ENCODE measurements at places on chromosomes 4 and X. TPM values are rescaled to one million over a fixed set of nuclear protein-coding genes. Genes with fewer than 3 reads are reported as not detected.

- no peak for DNase-seq
These were observed 6.8 kb upstream of the MOB1B start for GRCh38 chr4:70895405-70895804.

DNA sequence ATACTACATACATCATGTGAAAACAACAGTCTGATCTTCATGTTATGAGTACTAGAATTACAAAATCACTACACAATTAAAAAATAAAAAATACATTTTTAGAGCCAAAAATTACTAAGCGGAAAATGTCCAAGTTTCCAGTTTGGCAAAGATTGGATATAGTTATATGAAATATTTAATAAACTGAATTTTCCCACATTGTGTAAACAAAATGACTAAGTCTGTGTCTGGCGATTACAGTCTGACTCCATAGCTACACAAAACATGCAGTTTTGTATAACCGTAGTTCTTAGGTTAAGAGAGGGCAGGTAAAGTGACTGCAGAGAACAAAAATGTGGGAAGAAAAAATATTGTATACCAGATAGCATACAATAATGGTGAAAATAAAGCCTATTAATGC lies 59.2 kb upstream of the TMEM47 start:
- DNase-seq, result no peak

GRCh38 chr4:97910005-97910404 lies 233.3 kb downstream of the STPG2 start:
- no peak for DNase-seq

GRCh38 chr4:46146993-46147392 lies 23.1 kb upstream of the GABRG1 start:
- DNase-seq, result no peak

DNA sequence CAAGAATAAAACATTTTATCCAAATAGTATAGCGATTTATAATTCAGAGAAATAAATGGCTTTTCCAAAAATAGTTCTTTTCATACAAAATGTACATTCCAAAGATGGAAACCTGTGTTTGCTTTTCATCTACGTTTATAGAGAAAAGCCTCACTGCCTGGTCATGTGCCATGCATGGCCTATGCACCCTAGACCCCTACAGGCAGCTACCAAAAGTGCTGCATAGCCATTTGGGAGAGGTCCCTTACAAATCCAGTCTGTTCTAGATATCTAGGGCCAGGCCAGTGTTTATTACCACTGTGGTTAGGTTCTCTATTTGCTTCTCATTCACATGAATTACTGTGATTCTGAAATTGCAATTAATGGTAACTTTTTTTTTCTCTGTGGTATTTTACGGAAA lies 17.2 kb downstream of the HMGB2 start:
- no peak for DNase-seq

- no peak for DNase-seq
These were observed 897.3 kb upstream of the TENM3 start for GRCh38 chr4:181345931-181346330.

DNA sequence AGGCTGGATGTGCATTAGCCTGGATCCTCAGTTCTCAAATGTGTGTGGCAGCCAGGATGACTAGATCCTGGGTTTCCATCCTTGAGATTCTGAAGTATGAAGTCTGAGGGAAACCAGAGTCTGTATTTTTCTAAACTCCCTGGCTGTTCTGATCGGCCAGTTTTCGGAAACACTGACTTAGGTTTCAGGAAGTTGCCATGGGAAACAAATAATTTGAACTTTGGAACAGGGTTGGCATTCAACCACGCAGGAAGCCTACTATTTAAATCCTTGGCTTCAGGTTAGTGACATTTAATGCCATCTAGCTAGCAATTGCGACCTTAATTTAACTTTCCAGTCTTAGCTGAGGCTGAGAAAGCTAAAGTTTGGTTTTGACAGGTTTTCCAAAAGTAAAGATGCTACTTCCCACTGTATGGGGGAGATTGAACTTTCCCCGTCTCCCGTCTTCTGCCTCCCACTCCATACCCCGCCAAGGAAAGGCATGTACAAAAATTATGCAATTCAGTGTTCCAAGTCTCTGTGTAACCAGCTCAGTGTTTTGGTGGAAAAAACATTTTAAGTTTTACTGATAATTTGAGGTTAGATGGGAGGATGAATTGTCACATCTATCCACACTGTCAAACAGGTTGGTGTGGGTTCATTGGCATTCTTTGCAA lies 67.6 kb downstream of the PDGFRA start:
- no peak for DNase-seq

GRCh38 chrX:82087699-82088098 lies 885.8 kb downstream of the SH3BGRL start:
- no peak for DNase-seq

DNA sequence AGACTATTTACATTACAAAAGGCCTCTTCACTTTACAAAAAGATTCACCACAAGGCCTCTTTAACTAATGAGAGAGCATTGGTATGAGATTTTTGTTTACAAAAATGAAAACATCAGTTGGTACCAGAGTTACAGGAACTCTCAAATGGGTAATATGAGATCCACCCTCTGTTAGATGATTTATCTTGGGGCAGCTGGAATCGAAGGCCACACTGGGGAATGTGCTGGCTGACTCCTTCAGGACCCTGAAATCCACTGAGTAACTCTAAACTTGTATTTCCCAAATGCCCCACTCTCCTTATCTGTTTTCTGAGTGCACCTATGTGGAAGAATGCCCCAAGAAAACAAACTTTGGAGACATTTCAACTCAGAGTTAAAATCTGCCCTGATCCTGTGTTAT lies 232.9 kb upstream of the F9 start:
- DNase-seq, result no peak

DNA sequence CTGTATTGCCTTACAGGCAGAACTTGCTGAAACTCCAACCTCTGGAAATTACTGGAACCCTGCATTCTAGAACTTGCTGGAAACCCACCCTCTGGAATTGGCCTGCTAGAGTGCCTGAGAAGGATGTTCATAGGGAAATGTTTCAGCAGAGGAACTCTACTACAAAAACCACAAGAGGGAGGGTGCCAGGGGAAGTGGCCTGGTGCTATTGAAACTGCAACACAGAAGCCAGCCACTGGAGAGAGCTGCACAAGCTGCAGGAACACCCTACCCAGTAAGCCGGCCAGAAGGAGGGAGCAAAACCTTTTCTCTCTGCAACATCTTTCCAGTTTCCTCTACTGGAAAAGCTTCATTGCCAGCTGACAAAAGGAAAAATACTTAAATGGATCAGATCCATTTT lies 2.5 kb upstream of the BRWD3 start:
- DNase-seq, result peak; percentile 68

- no peak for DNase-seq
These were observed 545.0 kb upstream of the TENM3 start for GRCh38 chr4:181698221-181698620.

GRCh38 chr4:1578251-1578773 lies 105.8 kb downstream of the FAM53A start:
- peak; percentile 43 for DNase-seq

- no peak for DNase-seq
These were observed 51.4 kb upstream of the PCDH18 start for GRCh38 chr4:137583671-137584070.

GRCh38 chr4:31573554-31573953 lies 853.4 kb downstream of the PCDH7 start:
- no peak for DNase-seq

- DNase-seq, result no peak
These were observed 111.6 kb upstream of the ENPP6 start for GRCh38 chr4:184329235-184329634.

- no peak for DNase-seq
These were observed 122.7 kb downstream of the SPOCK3 start for GRCh38 chr4:167111622-167112021.

- no peak for DNase-seq
These were observed 251.6 kb downstream of the QDPR start for GRCh38 chr4:17260166-17260907.

DNA sequence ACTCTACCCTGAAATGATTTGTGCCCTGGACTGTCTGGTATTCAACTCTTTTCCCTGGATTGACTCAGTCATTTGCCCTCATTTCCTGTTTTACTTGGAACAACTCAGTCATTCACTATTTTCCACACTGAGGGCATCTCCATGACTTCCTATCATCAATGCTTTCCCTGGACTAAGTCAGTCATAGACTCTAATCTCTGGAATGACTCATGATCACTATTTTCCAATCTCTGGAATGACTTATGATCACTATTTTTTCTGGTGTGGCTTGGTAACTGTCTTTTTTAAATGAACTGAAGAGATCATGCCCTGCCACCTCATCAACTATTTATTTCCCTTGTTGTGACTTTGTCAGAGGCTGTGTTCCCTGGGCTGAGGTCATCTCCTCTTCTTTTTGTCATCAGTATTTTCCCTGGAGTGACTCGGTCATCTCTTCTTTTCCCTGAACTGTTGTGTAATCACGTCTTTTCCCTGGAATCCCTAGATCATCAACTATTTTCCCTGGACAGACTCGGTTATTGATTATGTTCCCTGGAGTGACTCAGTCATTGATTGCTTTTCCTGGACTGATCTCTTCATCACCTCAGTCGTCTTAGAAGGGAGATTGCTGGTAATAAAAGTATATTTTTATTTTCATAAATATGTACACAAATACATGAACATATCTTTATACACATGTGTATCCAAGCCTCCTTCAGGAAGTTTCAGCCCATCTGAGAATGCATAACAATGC lies 327.1 kb upstream of the VCX start:
- DNase-seq, result no peak

- DNase-seq, result no peak
These were observed 247.7 kb upstream of the FTHL17 start for GRCh38 chrX:31319586-31319985.

DNA sequence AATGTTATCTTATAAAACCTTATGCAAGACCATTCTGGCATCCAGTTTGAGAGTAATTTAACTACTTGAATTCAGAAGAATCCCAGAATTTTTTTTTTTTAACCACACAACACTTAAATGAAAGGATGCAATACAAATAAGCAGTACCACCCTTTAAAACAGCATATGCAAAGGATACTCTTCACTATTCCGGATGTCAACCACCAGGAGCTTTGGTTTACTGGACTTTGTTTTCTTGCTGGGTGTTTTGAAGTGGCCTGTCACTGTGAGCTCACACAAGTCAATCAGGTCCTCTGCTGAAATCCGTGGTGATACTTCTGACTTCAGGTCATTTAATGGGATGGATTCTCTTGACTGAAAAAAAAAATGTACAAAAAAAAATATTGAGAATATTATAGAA lies 200.0 kb downstream of the TBCK start:
- no peak for DNase-seq

DNA sequence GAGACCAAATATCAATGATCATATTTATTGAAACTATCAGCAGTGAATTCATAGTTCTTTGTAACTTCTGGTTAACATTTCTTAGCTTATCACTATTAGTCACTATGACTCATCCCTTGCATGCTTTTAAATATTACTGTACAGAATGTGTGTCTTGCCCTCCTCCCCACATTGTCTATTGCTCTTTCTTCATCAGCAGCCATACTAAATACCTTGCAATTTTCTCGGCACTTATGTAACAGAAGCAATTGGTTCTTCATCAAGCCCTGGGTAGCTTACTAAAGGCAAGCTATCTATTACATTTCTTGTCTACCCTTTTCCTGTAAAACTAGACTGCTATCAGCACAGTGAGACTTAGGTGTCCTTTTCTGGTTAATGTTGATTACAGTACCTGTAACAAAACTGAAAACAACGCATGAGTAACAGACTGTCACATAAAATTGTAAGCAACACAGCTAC lies 8.2 kb downstream of the KLHL4 start:
- no peak for DNase-seq

GRCh38 chrX:129743821-129744220 lies 5.0 kb downstream of the XPNPEP2 start:
- DNase-seq, result no peak

DNA sequence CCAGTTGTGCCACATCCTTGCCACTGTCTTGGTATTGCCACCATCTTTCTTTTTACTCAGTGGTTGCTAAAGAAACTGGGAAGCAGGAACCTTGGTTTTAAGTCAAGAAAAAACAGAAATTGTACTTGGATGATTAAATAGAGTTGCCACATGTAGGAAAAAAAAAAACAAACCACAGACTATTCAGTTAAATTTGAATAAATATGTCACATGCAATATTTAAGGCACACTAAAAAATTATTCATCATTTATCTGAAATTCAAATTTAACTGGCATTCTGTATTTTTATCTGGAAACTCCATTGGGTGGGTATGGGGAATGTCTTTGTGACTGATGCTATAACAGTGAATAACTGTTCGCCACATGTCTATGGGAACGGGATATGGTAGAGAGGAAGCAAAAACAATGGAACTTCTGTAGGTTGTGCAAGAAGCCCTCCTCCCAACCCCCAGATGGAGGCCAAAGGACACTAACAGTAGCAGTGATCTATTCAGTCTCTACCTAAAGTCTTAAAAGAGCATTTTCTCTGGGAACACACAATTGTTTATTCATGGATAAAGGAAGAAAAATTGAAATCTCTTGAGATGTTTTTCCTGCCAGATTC lies 57.0 kb upstream of the PLAC8 start:
- DNase-seq, result no peak

GRCh38 chr4:75715105-75715799 lies 9.1 kb upstream of the USO1 start:
- no peak for DNase-seq

DNA sequence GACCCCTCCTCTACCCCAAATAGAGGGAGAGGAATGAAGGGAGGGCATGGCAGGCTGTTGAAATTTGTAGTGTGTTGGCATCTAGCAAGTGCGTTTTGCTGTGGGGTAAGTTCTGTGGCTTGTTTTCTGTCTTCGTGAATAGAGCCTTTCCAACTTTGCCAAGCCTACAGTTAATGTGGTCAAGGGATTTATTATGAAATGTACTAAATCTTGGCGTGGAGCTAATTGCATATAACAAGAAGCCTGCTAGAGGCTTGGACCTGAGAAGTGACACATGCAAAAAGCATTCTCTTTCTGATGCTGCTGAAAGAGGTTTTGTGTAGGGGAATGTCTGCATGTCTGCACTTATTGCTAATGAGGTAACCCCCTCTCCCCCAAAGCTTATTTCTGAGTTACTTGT lies 132.2 kb downstream of the BMPR1B start:
- no peak for DNase-seq

DNA sequence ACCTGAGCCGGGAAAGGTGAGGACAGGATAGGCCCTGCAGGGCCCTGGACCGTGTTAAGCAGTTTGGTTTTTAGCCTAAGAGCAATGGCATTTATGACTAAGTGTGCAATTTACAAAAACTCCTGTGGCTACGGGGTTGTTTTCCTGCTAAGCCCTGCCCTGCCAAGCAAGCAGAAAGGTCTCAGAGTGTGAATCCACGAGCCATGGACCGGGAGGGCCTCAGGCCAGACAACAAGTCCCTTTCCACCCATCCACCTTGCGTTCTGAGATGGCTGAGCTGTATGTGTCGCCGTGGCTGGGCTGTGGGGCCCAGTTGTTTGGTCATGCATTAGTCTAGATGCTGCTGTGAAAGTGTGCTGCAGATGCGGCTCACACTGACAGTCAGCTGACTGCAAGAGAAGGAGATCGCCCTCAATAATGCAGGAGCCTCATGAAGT lies 33.9 kb upstream of the AFAP1 start:
- DNase-seq, result peak; percentile 46

Gene TSPAN7
- total RNA-seq, result 26.5 TPM

Gene IGFBP7
- total RNA-seq, result 862 TPM

Gene BEX1
- 0.38 TPM for total RNA-seq

Gene RBM41
- total RNA-seq, result 16.0 TPM

Gene LEF1
- total RNA-seq, result 0.32 TPM

Gene DMRTC1B
- total RNA-seq, result not detected

Gene NKX3-2
- total RNA-seq, result not detected

Gene TMEM31
- total RNA-seq, result not detected

Gene ITGB1BP2
- total RNA-seq, result 105 TPM

Gene TMEM47
- total RNA-seq, result 32.9 TPM

Gene ARHGAP4
- 9.7 TPM for total RNA-seq
